ENCODE measurements at places on chromosomes 1 and 21. TPM values are rescaled to one million over a fixed set of nuclear protein-coding genes. Genes with fewer than 3 reads are reported as not detected.

DNA sequence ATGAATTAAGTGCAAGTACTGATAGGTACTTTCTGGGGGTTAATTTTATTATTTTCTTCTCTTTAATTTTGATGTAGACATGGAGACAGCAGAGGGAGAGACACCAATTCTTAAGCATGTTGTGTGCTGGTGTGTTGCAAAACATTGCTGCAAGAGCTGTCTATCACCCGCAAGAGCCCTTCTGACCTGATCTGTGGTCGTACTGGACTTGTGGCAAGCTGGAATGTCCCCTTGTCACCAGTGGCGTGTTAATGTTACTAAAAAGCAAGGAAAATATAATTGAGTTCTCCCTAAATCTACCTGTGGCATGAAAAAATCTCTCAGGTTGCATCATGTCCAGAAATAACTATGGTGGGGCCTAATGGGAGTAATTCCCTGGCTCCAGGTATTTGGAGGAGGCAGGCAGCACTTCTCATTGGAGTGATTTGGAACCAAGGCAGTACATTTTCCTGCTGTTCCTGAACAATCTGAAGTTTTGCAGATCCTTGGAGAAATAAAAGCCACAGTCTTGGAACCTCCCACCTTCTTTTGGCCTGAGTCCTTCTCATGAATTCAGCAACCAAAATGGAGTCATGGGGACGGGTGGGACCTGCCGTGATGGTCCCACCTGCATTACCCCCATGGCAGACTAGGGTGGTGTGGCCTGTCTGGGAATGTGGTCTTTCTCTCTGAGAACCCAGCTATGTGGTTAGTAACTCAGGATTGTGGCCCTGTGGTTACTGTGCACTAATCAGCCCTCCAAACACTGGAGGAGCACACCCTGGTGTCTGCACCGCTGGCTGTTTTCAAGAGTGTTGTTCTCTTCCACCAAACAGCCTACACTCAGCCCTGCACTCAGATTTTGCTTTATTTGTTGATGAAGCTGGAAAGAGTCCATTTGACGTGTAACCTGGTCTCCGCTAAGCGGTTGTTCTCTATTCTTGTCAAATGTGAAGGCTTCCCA is 57.4 kb downstream of the GALNT2 start:
- H3K27ac ChIP-seq, result peak overlapping the region; percentile 81
- peaks cover 85% of the 10 kb centered on the region for H3K4me1 ChIP-seq
- peaks cover 19% of the 10 kb centered on the region for H3K36me3 ChIP-seq
- no peaks in the 10 kb centered on the region for H3K27me3 ChIP-seq

DNA sequence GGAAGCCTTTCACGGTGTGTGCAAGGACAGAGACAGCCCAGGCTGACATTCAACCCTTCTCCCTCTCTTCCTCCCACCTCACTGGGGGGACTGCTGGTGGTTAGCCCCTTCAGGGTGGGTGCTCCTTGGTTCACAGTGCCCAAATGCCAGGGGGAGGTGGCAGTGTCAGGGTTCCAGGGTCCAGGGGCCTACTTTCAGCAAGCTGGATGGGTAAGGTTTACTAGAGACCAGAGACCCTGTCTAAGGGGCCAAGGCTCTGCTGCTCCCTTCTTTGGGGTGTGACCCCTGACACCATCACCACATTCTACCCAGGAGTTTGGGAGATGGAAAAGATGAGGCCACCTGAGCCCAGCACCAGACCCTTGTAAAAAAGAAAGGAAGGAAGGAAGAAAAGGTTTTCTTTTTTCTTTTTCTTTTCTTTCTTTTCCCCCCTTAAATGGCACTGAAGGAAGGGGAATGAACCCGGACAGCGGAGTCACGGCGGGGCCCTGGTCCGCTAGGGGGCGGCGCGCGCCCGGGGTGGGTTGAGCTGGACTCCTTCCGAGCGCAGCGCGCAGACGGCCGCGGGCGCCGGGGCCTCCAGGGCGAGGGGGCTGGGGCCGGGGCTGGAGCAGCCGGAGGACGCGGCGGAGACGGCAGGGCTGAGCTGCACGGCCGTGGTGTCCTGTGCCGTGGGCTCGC is 18.8 kb downstream of the KNCN start:
- H3K36me3 ChIP-seq, result no peaks in the 10 kb centered on the region
- DNase-seq, result peak; percentile 92
- no peak overlapping the region for H3K27ac ChIP-seq
- peak overlapping the region; percentile 27 for H3K4me3 ChIP-seq

- H3K4me3 ChIP-seq, result no peak overlapping the region
- peaks cover 14% of the 10 kb centered on the region for H3K4me1 ChIP-seq
- H3K27ac ChIP-seq, result no peak overlapping the region
- peaks cover 4% of the 10 kb centered on the region for H3K36me3 ChIP-seq
These were observed 34.5 kb downstream of the MAN1C1 start for GRCh38 chr1:25651036-25651640.

GRCh38 chr1:92516574-92516973 is 29.8 kb upstream of the GFI1 start:
- peaks cover 34% of the 10 kb centered on the region for H3K36me3 ChIP-seq
- H3K4me1 ChIP-seq, result peaks cover 25% of the 10 kb centered on the region
- H3K4me3 ChIP-seq, result no peak overlapping the region
- no peak overlapping the region for H3K27ac ChIP-seq
- H3K27me3 ChIP-seq, result no peaks in the 10 kb centered on the region

GRCh38 chr1:92638498-92638897 is 146.4 kb downstream of the EVI5 start:
- no peak overlapping the region for H3K4me3 ChIP-seq
- DNase-seq, result no peak
- no peaks in the 10 kb centered on the region for H3K36me3 ChIP-seq
- peaks cover 17% of the 10 kb centered on the region for H3K27me3 ChIP-seq
- H3K4me1 ChIP-seq, result no peaks in the 10 kb centered on the region

GRCh38 chr21:44475266-44475845 is 20.0 kb downstream of the LRRC3 start:
- peaks cover 7% of the 10 kb centered on the region for H3K4me1 ChIP-seq
- no peaks in the 10 kb centered on the region for H3K36me3 ChIP-seq
- DNase-seq, result no peak
- peaks cover 3% of the 10 kb centered on the region for H3K27me3 ChIP-seq

- H3K27ac ChIP-seq, result no peak overlapping the region
- H3K4me3 ChIP-seq, result no peak overlapping the region
- peaks cover 13% of the 10 kb centered on the region for H3K4me1 ChIP-seq
- H3K27me3 ChIP-seq, result no peaks in the 10 kb centered on the region
- H3K36me3 ChIP-seq, result peaks cover 22% of the 10 kb centered on the region
- DNase-seq, result no peak
These were observed 28.1 kb downstream of the VANGL1 start for GRCh38 chr1:115669886-115670285.

DNA sequence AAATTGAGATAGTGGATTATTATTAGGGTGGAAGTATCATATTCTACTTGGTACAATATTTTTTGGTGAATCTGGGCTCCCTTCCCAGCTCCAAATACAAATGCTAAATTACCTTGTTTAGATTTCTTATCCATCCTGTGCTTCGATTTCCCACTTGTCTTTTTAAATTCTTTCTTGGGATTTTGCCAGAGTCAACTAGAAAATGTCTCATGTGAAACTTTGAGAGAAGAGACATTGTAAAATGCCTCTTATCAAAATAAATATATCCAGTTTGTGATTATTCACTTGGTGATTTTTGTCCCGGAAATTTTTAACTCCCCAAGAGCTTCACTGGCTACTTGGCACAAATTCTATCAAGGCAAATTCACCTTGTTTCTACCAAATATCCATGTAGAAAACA is 202.0 kb downstream of the FMN2 start:
- no peaks in the 10 kb centered on the region for H3K4me1 ChIP-seq
- H3K36me3 ChIP-seq, result no peaks in the 10 kb centered on the region
- no peak overlapping the region for H3K4me3 ChIP-seq

- no peak overlapping the region for H3K27ac ChIP-seq
- H3K27me3 ChIP-seq, result no peaks in the 10 kb centered on the region
- DNase-seq, result no peak
- no peak overlapping the region for H3K4me3 ChIP-seq
- H3K4me1 ChIP-seq, result no peaks in the 10 kb centered on the region
- H3K36me3 ChIP-seq, result peaks cover 20% of the 10 kb centered on the region
These were observed 31.7 kb downstream of the LAMB3 start for GRCh38 chr1:209620487-209620884.

DNA sequence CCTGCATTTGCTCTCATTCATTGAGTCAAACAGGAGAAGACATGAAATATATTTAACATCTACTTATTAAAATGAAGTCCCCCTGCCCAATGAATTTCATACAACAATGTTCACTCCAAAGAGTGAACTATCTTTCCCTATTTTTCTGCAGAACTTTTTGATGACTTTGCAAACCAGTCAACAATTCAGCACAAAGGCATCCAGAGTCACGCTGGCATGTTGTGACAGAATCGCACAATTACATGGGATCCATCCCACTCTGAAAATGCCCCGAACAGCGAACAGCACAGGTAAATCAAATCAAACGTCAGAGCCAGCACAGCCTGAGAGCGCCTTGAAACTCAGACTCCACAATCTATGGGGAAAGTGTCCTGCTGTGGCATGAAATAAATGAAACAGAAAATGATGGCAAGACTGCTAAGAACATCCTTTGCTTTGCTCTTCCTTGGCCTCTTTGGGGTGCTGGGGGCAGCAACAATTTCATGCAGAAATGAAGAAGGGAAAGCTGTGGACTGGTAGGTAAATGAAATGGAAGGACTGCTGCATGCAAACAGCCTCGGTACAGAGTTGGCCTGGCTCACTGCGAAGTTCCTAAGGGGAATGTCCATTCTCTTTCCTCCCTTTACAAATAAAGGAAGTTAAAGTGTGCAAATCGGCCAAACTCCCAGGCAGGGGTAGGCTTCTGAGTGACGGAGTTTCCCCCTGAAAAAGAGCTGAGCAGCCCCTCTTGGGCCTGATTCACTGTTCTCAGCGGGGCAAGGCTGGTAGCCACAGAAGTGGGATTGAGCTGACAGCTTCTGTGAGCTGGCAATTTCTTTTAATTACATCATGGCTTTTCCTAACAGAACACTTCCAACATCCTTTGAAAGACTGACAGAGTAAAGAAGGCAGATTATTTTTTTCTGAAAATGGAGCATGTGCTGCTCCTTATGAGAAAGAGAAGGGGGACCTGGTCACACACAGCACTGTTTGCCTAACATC is at the start of gene DNASE2B:
Gene DNASE2B (plus strand): TSS at position 310 of the 981 bp plus-strand sequence. CDS start 81 bp downstream, at position 391.
- DNase-seq, result peak; percentile 34
- no peaks in the 10 kb centered on the region for H3K36me3 ChIP-seq
- peaks cover 6% of the 10 kb centered on the region for H3K27me3 ChIP-seq
- no peaks in the 10 kb centered on the region for H3K4me1 ChIP-seq
- no peak within 1 kb of the TSS for H3K27ac ChIP-seq
- H3K4me3 ChIP-seq, result no peak within 1 kb of the TSS

DNA sequence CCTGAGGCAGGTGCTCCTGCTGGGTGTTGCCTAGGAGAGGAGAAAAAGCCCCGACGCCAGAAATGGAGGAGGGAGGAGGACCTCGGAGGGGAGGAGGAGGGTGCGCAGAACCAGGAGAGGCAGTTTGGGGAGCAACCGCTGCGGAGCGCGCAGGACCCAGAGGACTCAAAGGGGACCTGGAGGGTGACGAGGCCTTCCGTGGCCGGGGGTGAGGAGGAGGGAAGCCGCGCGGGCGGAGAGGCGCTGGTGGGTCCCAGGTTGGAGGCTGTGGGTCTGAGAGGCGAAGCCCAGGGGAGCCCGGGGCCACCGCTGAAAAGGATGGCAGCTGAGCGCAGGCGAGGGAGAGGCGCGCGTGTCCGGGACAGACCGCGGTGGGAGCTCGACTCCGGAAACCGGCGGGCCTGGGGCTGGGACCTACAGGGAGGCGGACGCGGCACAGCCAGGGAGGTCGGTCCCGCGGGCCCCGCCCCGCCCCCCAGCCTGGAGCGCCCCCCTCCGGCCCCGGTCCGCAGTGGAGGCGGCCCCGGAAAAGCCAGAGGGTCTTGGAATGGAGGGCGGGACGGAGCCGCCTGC is 15.1 kb downstream of the RNF223 start:
- peaks cover 4% of the 10 kb centered on the region for H3K36me3 ChIP-seq
- peak; percentile 89 for DNase-seq
- H3K4me3 ChIP-seq, result peak overlapping the region; percentile 88
- peak overlapping the region; percentile 29 for H3K27ac ChIP-seq
- peaks cover 19% of the 10 kb centered on the region for H3K27me3 ChIP-seq

- peaks cover 56% of the 10 kb centered on the region for H3K36me3 ChIP-seq
- H3K4me1 ChIP-seq, result peaks cover 24% of the 10 kb centered on the region
- H3K27me3 ChIP-seq, result no peaks in the 10 kb centered on the region
- peak; percentile 25 for DNase-seq
- H3K27ac ChIP-seq, result peak overlapping the region; percentile 29
- H3K4me3 ChIP-seq, result no peak overlapping the region
These were observed 9.5 kb downstream of the CDC73 start for GRCh38 chr1:193131266-193131860.

DNA sequence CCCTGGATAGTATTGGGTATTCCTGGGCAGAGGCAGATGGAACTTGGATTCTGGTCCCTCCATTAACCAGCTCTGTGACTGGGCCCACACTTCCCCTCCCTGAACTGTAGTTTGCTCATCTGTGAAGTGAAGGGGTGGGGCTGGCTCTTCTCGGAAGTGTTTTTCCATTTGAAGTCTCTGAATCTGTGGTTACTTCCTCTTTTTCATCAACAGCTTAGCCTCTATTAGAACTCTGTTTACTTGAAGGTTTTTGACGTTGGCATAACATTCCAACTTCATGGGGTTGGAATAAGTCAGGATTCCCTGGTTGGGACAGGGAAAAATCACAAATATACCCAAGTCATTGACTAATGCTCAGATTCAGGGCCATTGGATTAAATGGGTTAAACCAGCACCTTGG is 3.6 kb downstream of the KIAA0040 start:
- DNase-seq, result peak; percentile 89
- H3K4me3 ChIP-seq, result peak overlapping the region; percentile 99
- H3K4me1 ChIP-seq, result peaks cover 70% of the 10 kb centered on the region
- peaks cover 56% of the 10 kb centered on the region for H3K36me3 ChIP-seq

- no peaks in the 10 kb centered on the region for H3K36me3 ChIP-seq
- no peak overlapping the region for H3K27ac ChIP-seq
- peaks cover 67% of the 10 kb centered on the region for H3K27me3 ChIP-seq
- H3K4me1 ChIP-seq, result peaks cover 7% of the 10 kb centered on the region
These were observed 459 bp downstream of the FOXE3 start for GRCh38 chr1:47416319-47417169.

- DNase-seq, result peak; percentile 82
- H3K27me3 ChIP-seq, result no peaks in the 10 kb centered on the region
These were observed 57.9 kb upstream of the S1PR1 start for GRCh38 chr1:101178688-101179491.

- no peak for DNase-seq
- H3K4me1 ChIP-seq, result peaks cover 3% of the 10 kb centered on the region
- no peak overlapping the region for H3K27ac ChIP-seq
- no peaks in the 10 kb centered on the region for H3K36me3 ChIP-seq
- peaks cover 51% of the 10 kb centered on the region for H3K27me3 ChIP-seq
These were observed 15.6 kb downstream of the CADM3 start for GRCh38 chr1:159187033-159187432.

- no peak overlapping the region for H3K4me3 ChIP-seq
- H3K27me3 ChIP-seq, result peaks cover 15% of the 10 kb centered on the region
- H3K4me1 ChIP-seq, result no peaks in the 10 kb centered on the region
- no peaks in the 10 kb centered on the region for H3K36me3 ChIP-seq
These were observed 16.5 kb upstream of the IFFO2 start for GRCh38 chr1:18972991-18973390.

The CELSR2 gene
- total RNA-seq, result 4.1 TPM

The C1orf210 gene
- total RNA-seq, result not detected

The RNASEL gene
- 3.4 TPM for total RNA-seq

The KRTAP11-1 gene
- not detected for total RNA-seq

The CA6 gene
- total RNA-seq, result 1.3 TPM

The SORT1 gene
- 1.4 TPM for total RNA-seq

The PROX1 gene
- total RNA-seq, result not detected

The SYT6 gene
- total RNA-seq, result not detected

The MFAP2 gene
- not detected for total RNA-seq

Measured in activated CD4-positive, alpha-beta T cell treated with anti-CD3 and anti-CD28 coated beads, Interleukin-2, amount 10 ng/mL, durations not matched to agents 24 days and 14 days (primary cell).